A549 (cell line): ENCODE measurements at places on chromosomes 1 and 21. TPM values are rescaled to one million over a fixed set of nuclear protein-coding genes. Genes with fewer than 3 reads are reported as not detected.

- DNase-seq, result no peak
Measured at GRCh38 chr1:50458507-50458906, 35.3 kb upstream of the DMRTA2 start.

- DNase-seq, result no peak
Measured at GRCh38 chr1:216549796-216550195, 126.5 kb upstream of the USH2A start.

DNA sequence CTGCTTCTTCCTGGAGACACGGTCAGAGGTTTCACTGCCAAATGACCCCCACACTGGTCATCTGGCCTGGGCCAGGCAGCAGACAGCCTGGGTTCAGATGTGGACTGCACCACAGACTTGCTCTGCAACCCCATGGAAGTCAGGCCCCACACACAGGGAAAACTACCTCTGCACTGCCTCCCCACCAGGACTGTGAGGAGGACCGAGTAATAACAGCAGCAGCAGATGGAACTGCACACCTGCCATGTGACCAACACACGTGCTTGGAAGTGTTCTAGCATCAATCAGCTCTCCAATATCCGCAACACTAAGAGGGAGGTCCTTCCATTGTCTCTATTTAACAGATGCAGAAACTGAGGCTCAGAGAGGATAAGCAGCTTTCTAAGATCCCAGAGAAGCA lies 51.4 kb downstream of the SLC9A1 start:
- DNase-seq, result no peak

- no peak for DNase-seq
Measured at GRCh38 chr21:17784604-17785402, 34.4 kb downstream of the C21orf91 start.

DNA sequence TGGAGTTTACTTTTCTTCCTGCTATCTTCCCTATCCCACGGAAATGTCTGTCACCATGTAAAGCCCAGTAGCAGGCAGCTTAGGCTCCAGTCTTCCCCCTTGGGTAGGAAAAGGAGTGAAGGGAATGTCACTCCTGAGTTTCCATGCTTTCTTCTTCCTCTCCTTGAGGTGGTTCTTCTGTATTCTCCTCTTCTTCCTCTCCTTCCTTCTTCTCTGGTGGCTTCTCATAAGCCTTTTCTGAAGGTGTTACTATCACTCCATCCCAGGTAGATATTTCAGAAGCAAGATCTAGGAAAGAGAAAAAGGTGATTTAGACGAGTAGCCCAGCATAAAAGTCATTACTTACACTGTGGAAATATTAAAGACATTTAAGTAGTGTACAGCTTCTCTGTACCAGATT lies 3.8 kb downstream of the SNAPIN start:
- no peak for DNase-seq

DNA sequence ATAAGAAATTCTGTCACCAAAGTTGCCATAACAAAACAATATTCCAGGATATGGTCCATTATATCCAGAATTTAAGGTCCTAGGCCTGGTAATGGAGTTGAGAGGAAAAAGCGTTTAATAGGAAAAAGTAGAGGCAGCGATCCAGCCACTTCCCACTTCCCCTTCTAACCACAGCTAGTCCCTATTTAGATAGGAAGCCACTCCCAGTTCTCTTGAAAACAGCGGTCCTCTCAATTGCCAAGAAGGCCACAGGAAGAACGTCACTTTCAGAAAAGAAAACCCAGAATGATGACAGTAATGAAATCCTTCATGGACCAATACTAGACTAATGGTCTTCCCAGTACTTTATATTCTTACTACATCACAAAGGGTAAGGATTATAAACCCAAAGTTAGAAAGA lies 38.6 kb downstream of the ABL2 start:
- no peak for DNase-seq

DNA sequence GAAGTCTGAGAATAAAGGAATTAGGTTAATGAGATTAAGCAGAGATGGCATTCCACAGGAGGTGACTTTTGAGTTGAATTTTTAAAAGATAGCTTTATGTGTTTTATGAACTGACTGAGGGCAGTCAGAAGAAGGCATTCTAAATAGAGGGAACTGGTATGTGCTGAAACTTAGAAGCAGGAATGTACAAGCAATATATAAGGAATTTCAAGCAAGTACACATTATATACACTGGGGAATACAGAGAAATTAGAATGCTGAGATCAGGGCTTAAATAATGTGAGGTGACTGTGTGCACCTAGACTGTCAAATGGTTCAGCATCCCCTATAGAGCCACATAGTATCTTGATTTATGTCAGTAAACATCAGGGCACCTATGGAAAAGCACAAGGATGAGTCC lies 19.3 kb downstream of the WNT2B start:
- DNase-seq, result no peak

DNA sequence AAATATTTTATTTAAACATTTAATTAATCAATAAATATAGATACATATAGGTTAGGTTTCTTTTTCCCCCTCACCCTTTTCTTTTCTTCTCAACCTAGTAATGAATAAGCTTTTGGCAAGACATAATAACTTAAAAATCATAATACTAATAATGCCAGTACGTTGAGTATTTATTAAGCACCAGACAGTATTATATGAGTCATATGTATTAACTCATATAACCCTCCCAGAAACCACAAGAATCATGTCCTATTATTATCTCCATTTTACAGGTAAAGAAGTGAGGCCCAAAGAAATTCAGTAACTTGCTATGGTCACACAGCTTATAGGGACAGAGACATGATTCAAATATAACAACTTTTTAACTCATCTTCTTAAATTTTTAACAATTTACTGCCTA lies 834.5 kb upstream of the ADGRL2 start:
- DNase-seq, result no peak

- no peak for DNase-seq
Measured at GRCh38 chr1:46405197-46405555, 11.1 kb downstream of the FAAH start.

DNA sequence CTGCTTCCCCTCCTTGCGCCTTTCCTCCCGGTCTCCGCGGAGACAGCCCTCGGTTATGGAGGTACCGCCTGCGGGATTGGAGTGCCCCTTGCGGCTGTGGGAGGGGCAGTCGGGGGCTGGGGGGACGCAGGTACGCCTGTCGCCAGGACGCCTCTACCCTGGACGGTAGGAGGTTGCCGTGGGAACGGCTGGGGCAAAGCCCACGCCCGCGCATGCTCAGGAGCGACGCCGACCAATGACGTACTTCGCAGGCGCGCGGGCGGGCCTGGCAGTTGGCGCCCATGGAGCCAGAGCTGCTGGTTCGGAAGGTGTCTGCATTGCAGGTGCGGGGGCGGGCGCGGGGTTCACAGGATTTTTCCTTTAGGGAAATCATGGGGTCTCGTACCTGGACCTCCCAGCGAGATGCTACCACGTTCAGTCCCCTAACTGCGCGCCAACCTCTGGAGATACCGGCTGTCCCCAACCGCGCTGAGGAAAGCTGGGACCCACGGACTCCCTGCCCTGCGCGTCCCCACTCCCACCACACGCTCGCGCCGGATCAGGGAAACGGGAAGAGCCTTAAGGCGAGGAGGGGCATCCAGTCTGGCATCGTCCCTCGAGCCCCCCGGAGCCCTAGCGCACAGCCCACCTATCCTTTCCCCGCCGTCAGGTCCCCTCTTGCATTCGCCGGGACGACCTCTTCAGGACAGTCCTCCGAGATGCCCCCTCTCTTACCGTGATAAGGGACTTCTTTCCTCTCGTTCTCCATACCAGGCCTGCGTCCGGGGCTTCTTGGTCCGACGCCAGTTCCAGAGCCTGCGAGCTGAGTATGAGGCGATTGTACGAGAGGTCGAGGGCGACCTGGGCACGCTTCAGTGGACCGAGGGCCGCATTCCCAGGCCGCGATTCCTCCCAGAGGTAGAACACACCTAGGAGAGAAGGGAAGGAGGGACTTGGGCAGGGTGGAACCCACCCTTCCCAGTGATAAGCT lies at the start of gene IQCC:
TSS of gene IQCC (plus strand) at position 271 of the 970 bp plus-strand sequence. CDS start at position 282, 11 bp downstream.
- DNase-seq, result peak; percentile 70

DNA sequence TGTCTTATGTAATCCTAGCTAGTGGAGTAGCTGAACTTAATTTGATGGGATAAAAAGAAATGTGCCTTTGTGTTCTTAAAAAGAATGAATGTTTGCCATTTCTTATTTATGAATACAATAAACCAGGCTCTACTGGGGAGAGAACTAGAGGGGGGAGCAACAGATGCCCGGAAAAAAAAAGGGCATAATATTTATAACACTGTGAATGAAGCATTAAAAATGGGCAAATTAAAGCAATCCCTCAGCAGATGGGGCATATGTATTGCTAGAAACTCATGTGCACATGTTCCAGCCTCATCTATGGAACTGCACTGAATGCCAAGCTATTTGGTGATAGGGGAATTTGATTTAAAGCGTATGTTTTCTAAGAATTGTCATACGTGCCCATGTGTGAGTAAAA lies 42.3 kb upstream of the KCNJ6 start:
- no peak for DNase-seq

GRCh38 chr1:161069731-161070270 lies at the start of gene ARHGAP30:
ARHGAP30 (minus strand) TSS chr1:161069891; CDS start chr1:161069624, 267 bp downstream.
- no peak for DNase-seq

DNA sequence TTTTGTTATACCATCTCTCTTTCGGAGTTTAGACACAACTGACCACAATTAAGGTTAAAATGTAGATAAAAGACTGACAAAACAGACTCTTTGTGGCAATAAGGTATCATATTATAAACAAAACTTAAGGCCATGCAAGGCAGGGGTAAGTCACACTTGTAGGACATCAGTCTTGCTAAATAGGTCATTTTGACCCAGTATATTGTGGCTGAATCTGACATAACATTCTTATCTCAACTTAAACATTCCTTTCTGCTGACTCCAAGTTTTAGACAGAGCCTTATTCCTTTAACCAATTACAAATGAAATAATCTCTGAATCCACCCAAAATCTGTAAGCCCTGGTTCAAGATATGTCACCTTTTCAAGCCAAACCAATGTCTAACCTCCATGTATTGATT lies 733.4 kb upstream of the B3GALT2 start:
- no peak for DNase-seq

GRCh38 chr1:27044613-27045151 lies 32.0 kb upstream of the TENT5B start:
- peak; percentile 66 for DNase-seq

GRCh38 chr1:169395955-169396354 lies 28.0 kb downstream of the BLZF1 start:
- DNase-seq, result no peak

DNA sequence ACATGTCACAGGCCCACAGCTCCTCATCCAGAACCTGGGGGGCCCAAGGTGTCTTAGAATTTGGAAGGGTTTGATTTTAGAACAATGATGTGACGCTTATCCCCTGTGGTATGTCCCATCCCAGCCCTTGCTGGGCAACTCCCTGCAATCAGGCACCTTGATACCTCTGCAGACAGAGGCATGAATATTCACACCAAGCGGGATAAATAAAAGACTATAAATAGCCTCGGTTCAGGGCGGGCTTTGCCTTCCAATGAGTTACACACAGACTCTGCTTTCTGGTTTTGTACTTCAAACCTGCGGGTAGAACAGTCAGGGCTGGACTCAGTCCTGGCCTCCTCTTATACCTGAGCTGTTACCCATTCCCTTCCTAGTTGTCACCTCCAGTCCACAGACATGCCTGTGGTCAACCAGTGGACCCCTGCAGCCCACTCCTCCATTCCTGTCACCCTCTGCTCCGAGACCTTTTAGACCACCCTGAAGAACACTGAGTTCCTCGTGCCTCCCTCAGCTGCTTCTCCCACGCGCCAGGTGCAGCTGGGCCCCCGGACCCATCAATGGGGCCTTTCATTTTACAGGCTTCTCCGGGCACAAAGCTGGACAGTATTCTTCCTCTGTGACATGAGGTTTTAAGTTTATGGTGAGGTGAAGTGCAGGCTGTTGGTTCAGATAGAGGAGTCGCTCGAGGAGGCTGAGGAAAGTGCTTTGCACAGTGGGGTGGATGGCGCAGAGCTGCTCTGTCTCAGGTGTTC lies 120.1 kb upstream of the TNR start:
- DNase-seq, result no peak

DNA sequence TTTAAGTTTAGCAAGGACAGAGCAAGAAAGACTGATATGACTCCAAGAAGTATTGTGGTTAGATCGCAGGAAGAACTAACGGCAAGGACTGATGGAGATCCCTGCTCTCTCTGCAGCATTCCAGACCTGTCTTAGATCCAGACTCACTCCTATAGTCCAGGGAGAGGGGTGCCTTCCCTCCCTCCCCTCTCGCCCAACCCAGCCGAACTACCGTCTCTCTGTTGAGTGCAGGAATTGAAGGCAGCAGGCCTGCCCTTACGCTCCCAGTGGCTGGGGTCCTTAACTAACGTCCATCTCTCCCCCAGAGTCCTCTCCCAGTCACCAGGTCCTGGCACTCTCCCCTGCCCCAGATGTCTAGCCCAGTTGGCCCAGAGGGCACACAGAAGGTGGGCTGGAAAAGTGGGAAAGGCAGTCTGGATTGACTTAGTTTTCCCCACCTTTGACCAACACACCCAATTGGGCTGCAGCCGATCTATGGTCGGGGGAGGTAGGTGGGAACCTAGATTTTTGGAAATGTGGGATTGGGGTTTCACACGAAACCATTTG lies 1.1 kb downstream of the CRABP2 start:
- no peak for DNase-seq

GRCh38 chr1:59819566-59820438 lies 5.1 kb downstream of the HOOK1 start:
- no peak for DNase-seq

GRCh38 chr1:89611721-89612120 lies 21.2 kb upstream of the LRRC8C start:
- DNase-seq, result no peak

The ATP6V1G3 gene
- polyA plus RNA-seq, result not detected in 3 replicates

The ODR4 gene
- polyA plus RNA-seq, result 17.1 to 18.1 TPM (median 18.0 TPM) in 3 replicates

The AHCYL1 gene
- polyA plus RNA-seq, result 124 to 145 TPM (median 133 TPM) in 3 replicates

The RNPEP gene
- 61.3 to 71.1 TPM (median 69.8 TPM) in 3 replicates for polyA plus RNA-seq

The CD55 gene
- polyA plus RNA-seq, result 35.2 to 44.5 TPM (median 37.0 TPM) in 3 replicates

The ETS2 gene
- polyA plus RNA-seq, result 45.5 to 48.0 TPM (median 46.1 TPM) in 3 replicates

The OXCT2 gene
- polyA plus RNA-seq, result 0.23 to 0.41 TPM (median 0.33 TPM) in 3 replicates

The NUAK2 gene
- polyA plus RNA-seq, result 37.8 to 40.9 TPM (median 38.8 TPM) in 3 replicates

The ATP5PO gene
- polyA plus RNA-seq, result 143 to 150 TPM (median 143 TPM) in 3 replicates

The FCRL5 gene
- not detected in 3 replicates for polyA plus RNA-seq

The CADM3 gene
- polyA plus RNA-seq, result 0.05 to 0.10 TPM (median 0.10 TPM) in 3 replicates

The FCRLB gene
- 0.48 to 0.62 TPM (median 0.54 TPM) in 3 replicates for polyA plus RNA-seq

The MTMR11 gene
- polyA plus RNA-seq, result 10.9 to 16.2 TPM (median 14.5 TPM) in 3 replicates

The SYCP1 gene
- not detected in 3 replicates for polyA plus RNA-seq

The STYXL2 gene
- not detected in 3 replicates for polyA plus RNA-seq
